Forelimb muscle (tissue), 1 donor: ENCODE measurements at places on chromosomes 2 and 18.

GRCh38 chr2:74486141-74486540 lies 3.3 kb downstream of the TTC31 start:
- DNase-seq = no peak

- no peak for DNase-seq
These were observed 1313.0 kb upstream of the FAM98A start for GRCh38 chr2:34912084-34912483.

DNA sequence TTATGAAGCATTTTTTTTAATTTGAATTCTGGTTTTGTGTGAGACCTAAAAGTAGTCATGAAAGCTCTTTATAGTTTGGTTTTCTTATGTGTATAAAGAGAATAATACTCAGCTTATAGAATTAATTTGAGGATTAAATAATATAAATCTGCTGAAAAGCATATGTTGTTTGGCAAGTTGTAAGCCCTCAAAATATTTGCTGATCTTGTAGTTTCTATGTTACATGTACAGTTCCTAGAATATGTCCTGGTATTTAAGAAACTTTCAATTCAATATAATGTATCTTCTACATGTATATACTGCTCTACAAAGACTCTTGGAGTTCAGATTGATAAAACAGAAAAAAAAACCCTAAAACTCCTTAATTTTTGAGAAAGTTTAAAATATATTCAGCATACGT lies 605.5 kb upstream of the FAM98A start:
- DNase-seq = no peak

DNA sequence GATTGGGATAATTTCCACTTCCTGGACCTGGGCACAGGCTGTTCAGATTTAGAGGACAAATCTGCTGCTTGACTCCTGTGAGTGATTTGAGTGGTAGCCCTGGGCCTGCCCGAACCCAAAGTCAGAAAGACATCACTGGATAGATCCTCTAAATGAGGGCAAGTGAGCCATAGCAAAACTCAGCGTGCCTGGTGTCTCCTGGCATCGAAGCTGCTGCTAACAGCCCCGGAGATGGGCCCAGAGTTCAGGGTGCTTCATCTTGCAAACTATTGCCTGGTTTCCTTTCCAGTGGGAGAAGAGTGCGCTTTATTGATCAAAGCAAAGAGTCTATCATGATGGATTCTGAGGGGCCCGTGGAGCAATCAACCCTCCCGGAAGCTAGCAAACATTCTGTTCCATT lies 153.1 kb upstream of the KLHL29 start:
- no peak for DNase-seq

DNA sequence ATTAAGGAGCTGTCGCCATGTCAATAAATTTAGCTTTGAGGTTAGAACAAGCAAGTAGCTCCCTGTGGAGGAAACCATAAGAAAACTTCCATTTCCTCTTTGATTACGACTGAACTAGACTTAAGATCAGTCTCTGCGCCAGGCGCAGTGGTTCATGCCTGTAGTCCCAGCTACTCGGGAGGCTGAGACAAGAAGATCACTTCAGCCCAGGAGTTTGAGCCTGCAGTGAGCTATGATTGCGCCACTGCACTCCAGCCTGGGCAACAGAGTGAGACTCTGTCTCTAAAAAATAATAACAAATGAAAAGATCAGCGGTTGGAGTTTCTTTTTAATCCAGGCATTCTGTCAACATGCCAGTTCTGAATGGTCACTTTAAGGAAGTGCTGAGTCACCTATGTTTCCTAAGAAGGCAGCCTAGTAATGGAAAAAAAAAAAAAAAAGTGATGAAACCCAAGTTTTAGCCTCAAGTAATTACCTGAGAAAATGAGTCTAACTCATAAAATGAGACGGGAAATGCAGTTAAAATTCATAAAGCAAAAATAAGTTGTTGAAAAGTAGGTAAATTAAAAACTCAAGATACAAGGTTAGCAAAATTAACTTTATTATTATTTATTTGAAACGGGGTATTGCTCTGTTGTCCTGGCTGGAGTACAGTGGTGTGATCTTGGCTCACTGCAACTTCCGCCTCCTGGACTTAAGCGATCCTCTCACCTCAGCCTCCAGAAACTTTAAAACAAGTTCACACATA lies 10.2 kb downstream of the C18orf32 start:
- no peak for DNase-seq

GRCh38 chr18:59885579-59886163 lies 14.1 kb upstream of the PMAIP1 start:
- no peak for DNase-seq

DNA sequence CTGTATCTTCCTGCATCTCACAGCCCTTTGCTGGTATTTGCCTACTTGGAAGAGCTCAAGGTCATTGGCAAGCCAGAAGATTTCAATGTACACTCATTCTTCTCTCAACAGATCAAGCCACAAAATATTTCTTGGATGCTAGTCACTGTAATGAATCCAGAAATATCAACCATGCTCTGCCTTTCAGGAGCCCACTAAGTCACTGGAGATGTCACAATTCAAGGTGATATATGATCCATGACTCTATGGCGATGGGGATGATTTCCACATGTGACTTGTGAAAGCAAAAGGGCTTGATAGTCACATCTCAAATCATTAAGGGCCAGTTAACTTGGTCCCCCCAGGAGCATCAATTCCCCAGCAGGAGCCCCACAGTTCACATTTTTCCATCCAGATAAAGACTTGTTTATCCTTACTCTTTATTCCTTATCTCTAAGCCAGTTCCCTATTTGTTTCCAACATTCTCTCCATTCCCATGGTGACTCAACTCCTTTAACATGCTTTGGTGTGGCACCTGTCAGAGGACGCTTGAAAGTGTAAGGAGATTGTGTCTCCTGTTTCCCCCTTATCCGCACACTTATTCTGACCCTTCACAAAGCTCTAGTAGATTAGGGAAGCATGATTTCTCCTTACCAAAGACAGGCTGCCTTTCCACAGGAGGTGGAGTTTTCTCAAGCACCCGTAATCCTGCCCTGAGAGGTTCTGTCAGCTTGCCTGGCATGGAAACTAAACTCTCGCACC lies 15.8 kb downstream of the PKDCC start:
- no peak for DNase-seq

GRCh38 chr2:155157065-155157464 lies 458.6 kb downstream of the KCNJ3 start:
- no peak for DNase-seq

- no peak for DNase-seq
These were observed 355.4 kb upstream of the GULP1 start for GRCh38 chr2:187936228-187936627.

DNA sequence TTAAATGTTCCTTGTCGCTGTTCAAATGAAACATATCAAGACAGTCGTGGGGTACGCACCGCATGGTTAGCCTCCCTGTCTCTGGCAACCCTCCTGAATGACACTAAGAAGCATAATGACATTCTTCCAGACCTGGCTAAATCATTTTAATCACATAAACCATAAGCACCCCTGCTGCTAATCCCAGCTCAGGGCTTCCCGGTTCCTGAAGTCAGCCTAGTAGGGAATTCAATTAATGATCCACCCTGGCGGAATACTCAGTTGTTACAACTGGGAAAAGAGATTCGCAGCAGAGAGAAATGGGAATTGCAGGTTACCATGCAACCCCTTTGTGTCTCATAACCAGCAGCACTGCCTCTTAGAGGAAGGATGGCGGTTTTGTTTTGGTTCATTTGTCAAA lies 200.8 kb upstream of the AGAP1 start:
- DNase-seq = no peak

DNA sequence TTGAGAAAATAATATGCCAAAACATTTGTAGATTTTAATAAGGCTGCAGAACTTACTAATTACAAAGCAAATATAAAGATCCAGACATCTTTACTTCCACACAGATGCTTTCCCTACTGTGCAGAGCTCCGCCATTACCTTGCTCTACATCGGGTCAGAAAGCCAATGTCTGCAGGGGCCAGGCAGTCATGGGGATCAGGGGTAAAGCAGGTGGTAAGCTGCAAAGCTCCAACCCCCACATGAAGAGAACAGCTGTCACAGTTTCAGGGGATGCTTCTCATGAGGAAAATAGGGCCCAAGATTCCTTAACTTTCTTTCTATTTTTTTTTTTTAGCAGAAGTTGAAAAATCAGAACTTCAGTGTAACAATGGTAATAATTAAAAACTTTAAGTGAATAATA lies 102.7 kb downstream of the DCC start:
- DNase-seq = no peak

DNA sequence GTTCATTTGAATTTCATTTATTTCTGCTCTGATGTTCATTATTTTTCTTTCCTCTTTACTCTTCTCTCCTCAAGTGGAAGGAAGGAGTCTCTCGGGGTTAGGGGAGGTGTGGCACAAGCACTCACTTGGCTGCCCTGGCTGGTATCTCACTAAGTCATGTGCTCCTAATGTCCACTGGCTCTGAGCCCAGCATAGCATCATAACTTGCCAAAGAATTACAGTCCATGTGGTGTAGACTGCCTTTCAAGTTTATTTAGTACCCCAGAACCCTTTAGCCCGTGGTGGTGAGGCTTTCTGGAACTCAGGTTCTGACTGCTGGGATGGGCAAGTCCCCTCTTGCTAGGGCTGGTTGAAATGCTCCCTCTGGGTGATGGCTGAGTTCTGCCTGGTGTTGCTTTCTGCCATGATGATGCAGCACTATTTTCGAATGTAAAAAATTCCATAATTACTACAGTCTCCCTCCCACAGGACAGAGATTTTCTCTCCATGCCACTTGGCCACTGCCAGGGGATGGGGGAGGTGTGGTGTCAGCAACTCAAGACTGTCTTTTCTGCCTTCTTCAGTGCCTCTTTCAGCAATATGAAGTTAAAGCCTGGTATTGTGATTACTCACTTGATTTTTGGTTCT lies 22.2 kb downstream of the SPAG16 start:
- DNase-seq = no peak

DNA sequence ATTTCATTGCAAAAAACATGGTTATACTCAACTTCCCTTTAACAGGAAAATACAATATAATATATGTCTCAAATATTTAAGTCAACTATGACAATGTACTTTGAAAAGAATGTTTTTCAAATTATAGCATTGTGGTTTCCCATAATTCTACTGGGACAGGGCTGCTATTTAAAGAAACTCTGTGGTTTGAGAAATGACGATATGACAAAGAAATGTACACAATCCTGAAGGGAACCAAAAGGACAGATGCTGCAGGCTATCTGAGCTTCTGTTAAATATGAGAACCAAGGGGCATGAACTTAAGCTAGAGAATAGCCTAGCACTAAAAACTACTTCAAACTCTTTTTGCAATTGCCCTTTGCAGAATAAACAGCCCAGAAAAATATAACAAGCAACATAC lies 415.9 kb downstream of the GRB14 start:
- no peak for DNase-seq

GRCh38 chr2:1590596-1591460 lies 153.5 kb downstream of the PXDN start:
- DNase-seq = no peak

GRCh38 chr18:2312440-2312839 lies 258.9 kb downstream of the METTL4 start:
- DNase-seq = no peak

DNA sequence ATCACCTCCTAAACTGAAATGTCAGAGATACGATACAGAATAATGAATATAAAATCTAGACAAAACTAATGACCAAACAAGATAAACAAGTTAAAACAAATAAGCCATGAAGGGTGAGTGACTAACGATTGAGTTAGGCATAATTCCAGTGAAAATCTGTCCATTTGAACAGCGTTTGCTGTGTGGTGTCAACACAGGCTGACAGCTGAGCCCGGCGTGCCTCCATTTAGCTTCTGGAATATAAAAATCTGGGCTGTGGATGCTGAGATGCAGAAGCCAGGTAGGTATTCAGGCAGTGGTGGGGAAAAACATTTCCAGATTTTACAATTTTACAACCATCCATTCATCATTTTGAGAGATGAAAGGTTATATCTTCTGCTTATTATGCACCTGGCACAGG lies 2041.4 kb upstream of the CELF4 start:
- DNase-seq = no peak

DNA sequence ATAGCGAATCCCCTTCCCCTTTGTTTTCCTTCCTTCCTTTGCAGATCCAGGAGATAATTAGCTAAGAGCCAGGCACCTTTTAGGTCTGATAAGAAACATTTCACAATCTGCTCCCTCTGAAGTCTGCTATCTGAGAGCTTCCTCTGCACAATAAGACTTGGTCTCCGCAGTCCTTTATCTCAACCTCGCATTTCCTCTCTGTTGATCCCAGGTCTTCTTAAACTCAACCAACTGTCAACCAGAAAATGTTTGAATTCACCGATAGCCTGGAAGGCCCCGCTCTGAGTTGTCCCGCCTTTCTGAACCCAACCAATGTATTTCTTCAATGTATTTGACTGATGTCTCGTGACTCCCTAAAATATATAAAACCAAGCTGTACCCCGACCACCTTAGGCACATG lies 78.4 kb upstream of the CTDP1 start:
- DNase-seq = no peak

DNA sequence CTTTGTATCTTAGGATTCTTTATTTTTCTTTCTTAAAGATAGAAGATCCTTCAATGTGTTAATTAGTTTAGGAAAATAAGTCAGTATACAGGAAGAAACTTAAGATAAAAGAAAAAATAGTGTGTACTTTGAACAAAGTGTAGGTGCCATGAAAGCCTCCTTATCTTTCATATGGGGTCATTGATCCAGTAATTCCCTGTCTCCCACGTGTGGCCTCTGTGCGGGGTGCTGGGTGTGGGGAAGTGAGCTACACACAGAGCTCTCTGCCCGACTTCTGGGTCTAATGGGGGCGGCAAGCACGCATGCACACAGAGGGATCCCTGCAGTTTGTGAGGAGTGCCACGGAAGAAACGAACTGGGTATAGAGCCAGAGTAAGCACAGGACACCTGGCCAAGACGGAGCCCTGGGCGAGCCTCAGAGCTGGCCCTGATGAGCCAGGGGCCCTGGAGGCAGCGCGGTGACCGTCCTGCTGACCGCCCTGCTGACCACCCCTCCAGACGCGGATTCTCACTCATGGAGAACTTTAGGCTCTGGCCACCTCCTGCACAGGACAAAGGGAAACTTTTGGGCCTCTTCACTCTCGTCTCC lies 253.5 kb downstream of the ACKR3 start:
- DNase-seq = no peak

- DNase-seq = no peak
These were observed 12.2 kb upstream of the GMPPA start for GRCh38 chr2:219486380-219486959.

DNA sequence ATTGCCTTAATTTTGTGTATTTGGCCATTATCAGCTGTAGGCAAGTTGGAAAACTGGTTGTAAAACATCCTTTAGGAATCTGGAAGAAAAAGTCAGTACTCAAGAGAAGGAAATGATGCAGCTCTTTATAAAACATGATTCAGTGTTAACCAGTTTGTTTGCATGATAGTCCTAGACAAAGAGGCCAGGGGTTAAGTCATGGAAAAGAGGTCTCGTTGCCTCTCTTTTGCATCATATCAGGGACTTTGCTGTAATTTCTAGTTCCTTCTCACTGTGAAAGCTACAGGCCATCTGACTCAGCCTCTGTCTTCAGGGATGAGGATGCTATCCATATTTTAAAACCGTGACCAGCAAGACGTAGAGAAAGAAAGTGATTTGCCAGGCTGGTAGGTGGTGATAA lies 38.0 kb downstream of the NPAS2 start:
- DNase-seq = no peak

- DNase-seq = no peak
These were observed 51.0 kb downstream of the FARSB start for GRCh38 chr2:222604749-222605515.

GRCh38 chr2:141438536-141438935 lies 692.3 kb downstream of the LRP1B start:
- no peak for DNase-seq

- DNase-seq = no peak
These were observed 234.5 kb downstream of the HDAC4 start for GRCh38 chr2:239166201-239166834.

GRCh38 chr2:191401287-191401686 lies 156.1 kb downstream of the MYO1B start:
- DNase-seq = no peak

GRCh38 chr18:57906852-57907251 lies 103.7 kb upstream of the ATP8B1 start:
- no peak for DNase-seq
